Keratinocyte (primary cell): ENCODE measurements at places on chromosomes 5 and 9. TPM values are rescaled to one million over a fixed set of nuclear protein-coding genes. Genes with fewer than 3 reads are reported as not detected.

Gene PARP8
- polyA plus RNA-seq = 24.2 to 29.1 TPM (median 25.4 TPM) in 3 replicates

- no peaks in the 10 kb centered on the region for H3K4me1 ChIP-seq
- no peaks in the 10 kb centered on the region for H3K36me3 ChIP-seq
- H3K27me3 ChIP-seq = peaks cover 18% of the 10 kb centered on the region
- H3K27ac ChIP-seq = no peak overlapping the region
- no peak for DNase-seq
These were observed 31.8 kb downstream of the DNAI1 start for GRCh38 chr9:34490360-34490759.

DNA sequence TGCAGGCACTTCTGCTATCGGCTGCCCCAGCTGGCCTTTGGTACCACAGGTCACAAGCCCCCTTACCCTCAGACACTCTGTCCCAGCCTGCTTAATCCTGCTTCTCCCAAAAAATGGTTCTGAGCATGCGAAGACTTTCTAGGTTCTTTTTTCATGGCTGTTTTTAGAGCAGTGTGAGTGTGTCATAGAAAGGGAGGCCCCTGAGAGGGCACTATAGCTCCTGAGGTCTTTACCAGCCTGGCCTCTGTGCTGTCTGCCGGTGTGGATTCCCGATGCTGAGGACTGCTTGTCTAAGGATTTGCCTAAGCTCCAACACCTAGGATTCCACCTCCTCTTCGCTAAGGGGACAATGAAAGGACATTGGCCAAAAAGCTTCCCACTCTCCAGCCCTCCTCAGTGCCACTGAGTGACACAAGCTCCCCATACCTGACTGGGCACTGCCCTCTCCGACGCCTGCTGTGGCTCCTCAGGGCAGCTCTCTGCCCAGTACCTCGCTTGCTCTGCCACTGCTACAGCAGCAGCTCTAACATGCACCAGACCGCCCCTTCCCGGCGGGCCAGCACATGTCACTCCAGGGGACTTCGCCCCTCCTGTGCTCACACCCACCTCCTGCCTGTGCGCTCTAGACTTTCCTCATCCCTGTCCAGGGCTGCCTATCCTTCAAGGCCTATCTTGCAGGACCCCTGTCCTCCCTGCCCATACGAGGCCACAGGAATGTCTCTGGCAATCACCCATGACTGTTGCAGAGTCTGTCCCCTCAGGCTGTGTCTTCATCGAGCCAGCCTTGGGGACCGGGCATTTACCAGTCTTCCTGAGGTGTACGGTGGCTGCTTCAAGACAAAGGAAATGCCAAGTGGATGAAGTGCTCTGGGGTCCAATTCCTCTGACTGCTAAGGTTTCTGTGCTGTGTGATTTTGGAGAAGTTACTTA, 21.0 kb downstream of the MACROH2A1 start:
- H3K36me3 ChIP-seq = peaks cover 56% of the 10 kb centered on the region
- peaks cover 43% of the 10 kb centered on the region for H3K4me1 ChIP-seq
- H3K27me3 ChIP-seq = no peaks in the 10 kb centered on the region
- H3K4me3 ChIP-seq = no peak overlapping the region

- no peak overlapping the region for H3K27ac ChIP-seq
- DNase-seq = no peak
- no peak overlapping the region for H3K4me3 ChIP-seq
- peaks cover 6% of the 10 kb centered on the region for H3K36me3 ChIP-seq
These were observed 57.7 kb downstream of the GPBP1 start for GRCh38 chr5:57231607-57232006.

- no peak overlapping the region for H3K27ac ChIP-seq
- H3K4me1 ChIP-seq = no peaks in the 10 kb centered on the region
- H3K36me3 ChIP-seq = no peaks in the 10 kb centered on the region
These were observed 21.6 kb upstream of the SLC9A3 start for GRCh38 chr5:545641-546375.
